ENCODE measurements at places on chromosomes 6 and 20.
A peak's percentile ranks its signal among the peaks of the same experiment; 100 is the strongest.

DNA sequence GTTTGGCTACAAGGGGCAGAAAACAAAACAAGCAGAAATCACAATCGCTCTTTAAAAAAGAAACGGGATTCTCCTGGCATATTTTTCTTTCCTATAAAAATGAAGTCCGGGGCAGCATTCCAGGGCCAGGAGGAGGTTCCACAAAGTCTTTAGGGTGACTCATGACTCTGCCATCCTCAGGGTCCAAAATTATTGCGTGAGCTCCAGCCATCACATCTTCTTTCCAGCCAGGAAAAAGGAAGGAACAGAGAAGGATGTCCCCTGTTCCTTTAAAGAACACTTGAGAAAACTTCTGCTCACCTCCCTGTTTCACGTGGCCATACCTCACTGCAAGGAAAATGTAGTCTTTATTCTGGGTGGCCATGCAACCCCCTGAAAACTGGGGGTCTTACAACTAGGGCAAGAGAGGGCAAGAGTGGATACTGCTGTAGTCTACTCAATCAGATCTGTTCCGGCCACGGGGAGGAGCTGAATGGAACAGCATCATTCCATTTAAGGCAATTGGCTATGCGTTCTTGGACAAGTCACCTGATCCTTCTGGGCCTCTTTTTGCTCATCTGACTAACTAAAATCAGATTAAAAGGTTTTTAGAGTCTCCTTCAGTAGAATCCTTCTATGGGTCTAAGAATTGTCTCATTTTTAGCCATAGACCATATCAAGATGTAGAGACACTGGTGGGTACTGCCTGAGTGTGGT is 49.4 kb downstream of the CTCFL start:
- no peak for DNase-seq

DNA sequence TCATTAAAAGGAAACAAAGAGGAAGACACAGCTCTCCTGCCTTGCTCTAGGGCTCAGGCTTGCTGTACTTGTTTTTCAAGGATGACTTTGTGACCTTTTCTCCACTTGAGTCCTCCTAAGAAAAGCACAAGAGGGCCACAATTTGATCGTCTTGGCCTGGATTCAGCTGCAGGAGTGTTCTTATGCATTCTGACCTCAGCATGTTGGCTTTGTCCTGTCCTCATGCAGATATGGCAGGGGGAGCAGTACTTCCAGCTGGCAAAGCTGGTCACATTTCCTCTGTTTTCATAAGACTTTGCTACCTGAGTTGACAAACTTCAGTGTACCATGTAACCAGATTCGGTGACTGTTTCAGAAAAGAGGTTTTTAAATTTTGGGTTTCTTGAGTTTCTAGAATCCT is 30.8 kb downstream of the KDM1B start:
- DNase-seq, result no peak

- no peak for DNase-seq
Observed at GRCh38 chr6:139316622-139317317, 25.0 kb upstream of the TXLNB start.

- DNase-seq, result no peak
Observed at GRCh38 chr6:126076992-126077664, 90.8 kb downstream of the TRMT11 start.

DNA sequence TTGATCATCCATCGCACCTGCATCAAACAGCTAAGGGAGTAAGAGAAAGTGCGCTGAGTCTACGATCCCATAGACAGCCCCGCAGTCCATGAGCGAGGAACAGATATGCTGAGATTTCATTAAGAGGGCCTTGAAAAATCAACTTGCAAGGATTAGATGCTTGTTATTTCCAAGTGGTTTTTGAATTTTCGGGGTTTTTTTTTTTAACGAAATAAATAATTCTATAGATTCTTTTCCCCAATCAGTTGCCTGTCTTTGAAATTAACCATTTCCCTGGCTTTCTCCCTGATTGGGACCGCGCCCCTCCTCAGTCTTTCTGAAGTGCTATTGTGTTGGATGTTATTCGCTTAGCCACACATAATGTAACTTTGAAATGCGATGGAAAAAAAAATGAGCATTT is 48.6 kb downstream of the GNAS-AS1 start:
- DNase-seq, result no peak

DNA sequence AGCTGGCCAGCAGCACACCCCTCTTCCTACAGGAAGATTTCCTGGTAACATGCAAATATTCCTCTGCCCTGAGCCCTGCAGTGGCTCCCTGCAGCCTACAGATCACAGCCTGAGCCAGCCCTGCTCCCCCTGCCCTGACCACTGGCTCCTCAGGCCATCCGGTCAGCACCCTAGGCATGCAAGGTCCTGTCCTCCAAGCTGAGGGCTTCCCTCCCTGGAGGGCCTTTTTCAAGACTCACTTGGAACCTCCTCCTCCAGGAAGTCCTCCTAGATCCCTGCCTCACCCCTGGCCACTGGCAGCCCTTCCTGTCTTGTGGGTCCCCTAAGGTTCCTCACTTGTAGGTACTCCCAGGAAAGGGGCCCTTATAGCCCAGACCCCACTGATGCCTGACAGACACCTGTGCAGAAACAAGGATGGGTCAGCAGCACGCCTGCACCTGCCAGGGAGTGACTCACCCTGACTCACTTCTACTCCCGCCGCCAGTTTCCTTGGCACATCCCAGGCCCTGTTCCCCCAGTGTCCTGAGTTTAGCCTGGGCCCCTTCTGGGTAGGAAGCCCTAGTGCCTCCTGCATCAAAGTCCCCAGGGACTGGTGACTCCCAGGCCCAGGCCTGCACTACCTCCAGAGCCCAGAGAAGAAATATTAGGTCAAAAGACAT is 3.2 kb downstream of the SLC4A11 start:
- DNase-seq, result no peak

DNA sequence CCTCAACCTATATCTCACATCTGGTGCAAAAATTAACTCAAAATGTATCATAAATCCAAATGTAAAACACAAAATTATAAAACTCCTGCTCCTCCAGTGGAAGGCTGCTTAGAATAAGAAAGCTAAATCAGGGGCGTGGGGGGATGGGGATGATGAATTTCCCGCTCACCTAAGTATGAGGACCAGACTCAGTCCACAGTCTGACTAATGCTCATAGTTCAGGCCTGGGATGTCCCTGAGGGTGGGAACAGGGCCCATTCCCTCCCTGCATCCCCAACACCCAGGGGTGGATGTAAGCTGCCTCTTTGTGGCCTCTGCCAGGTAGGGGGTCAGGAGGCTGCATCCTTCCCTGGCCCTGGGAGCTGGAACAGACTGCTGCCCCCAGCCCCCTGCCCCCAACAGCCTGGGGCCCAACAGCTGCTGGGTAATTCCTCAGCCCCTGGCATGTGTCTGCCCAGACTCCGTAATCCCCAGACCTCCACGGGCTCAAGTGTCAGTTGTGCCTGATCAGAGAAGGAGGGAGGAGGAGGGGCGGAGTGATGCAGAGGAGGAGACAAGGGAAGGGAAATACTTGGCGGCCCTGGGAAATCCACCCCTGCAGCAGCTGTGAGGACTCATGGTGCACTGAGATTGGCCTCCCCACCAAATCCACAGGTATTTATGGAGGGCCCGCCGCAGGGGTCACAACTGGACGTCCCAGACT is 224.5 kb downstream of the PREX1 start:
- DNase-seq, result no peak

- no peak for DNase-seq
Observed at GRCh38 chr6:123580331-123580730, 56.4 kb downstream of the TRDN start.

DNA sequence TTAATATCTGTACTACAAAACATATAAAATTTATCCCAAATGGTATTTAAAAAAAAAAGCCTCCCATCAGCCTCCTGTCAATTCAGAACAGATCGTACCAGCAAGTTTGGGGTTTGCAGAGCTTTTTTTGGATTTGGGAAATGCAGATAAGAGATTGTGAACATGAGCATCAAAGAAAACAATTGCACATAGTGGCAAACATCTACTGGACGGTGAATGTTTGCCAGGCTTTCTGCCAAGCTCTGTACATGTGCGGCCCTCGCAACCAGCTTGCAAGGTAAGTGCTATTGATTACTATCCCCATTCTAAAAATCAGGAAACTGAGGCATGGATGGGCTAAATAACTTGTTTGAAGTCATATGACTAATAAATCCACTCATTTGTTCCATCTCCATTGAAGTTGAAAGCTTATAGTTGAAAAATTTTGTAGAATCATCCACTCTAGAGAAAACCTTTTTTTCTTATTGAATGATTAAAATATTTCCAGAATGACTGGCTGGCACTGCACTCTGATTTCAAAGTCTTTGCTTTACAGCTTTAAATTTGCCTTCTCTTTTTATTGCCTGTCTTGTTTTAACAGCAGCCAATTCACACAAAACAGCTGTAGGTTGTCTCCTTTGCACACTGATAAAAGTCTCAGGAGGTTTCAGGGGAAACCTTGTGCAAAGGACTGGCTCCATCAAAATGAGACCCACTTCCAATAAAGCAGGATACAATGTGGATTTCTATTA is 37.4 kb upstream of the SIRT5 start:
- DNase-seq, result no peak

- no peak for DNase-seq
Observed at GRCh38 chr6:159483259-159483658, 209.8 kb downstream of the SOD2 start.

GRCh38 chr6:122548281-122548680 is 61.9 kb upstream of the PKIB start:
- no peak for DNase-seq

DNA sequence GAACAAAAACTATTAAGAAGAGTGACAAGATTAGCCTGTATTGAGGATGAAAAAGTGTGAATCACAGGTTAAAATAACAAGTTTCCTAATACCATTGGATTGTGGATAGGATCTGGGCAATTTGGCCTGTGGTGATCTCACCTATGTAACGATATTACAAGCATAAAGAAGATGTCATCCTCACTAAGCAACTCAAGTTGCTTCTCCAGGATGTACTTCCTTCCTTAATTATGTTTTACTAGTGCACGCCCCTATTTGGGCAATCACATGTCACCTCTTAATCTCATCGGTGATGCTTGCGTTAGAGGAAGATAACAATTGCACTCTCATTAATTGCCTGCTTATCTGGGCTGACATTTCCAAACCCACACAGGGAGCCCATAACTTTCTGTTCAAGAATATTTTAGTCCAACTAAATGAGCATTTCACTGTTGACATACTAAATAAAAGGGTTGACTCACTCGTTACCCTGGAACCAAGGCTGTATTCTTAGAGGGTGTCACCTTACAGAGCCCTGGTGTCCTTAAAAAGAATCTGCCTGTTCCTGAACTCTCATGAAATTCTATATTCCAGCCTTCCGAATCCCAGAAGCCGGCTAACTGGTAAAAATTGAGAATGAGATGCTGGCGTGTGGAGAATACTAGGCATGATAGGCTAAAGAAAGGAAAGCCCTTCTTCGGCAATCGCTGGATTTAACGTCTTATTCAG is 88.2 kb upstream of the ATXN1 start:
- no peak for DNase-seq

- DNase-seq, result no peak
Observed at GRCh38 chr6:132003516-132004178, 52.5 kb upstream of the CCN2 start.

GRCh38 chr20:33018169-33018931 is 10.8 kb downstream of the BPIFB2 start:
- no peak for DNase-seq

DNA sequence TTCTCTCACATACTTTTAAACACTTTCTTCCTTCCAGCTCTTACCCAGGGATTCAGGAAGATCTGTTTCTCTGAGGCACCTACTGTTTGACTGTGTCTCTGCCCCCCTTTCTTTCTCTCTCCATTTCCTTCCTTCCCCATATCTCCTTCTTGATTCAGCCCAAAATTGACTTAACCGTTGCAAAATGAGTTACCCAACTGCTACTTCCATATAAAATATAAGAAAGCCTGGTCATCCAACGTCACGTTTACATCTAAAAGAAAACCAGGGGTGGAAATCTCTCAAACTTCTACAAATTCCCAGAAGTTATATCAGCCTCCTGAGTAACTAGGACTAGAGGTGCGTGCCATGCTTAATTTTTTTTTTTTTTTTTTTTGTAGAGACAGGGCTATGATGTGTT is 95.2 kb upstream of the INSM1 start:
- no peak for DNase-seq

- no peak for DNase-seq
Observed at GRCh38 chr6:22099923-22100322, 196.9 kb downstream of the PRL start.

DNA sequence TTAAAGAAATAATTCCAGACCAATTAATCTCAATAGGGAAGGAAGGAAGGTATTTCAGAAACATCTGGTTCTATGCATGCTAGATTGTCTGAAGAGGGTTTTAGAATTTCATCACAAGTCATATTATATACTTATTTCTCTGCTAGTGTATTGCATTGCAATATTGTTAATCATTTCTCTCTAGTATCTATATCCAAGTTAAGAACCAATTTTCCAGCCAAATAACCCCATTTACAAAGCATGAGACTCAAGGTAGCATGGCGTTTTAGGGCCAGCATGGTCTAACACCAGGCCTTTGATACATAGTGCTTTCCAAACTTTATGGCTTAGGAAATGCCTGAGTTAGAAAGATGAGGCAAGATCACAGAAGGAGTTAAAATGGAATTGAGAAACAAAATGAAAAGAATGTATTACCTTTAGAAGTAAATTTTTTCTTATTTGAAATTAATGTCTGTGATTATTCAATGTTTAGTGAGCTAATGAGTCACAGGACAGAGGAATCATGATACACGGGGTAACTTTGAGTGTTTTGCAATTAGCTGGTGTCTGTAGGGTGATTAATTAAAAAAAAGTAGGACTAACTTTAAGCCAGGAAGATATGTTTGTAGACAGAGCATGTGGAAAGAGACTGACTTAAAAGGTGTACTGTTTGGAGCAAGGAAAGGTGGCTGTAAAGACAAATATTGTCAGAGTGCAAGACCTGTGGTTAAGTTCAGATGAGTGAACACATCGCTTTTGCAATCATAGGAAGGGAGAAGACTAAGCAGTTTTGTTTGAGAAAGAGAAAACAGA is 1006.2 kb upstream of the CITED2 start:
- DNase-seq, result no peak

- DNase-seq, result no peak
Observed at GRCh38 chr6:92479831-92480230, 939.5 kb downstream of the EPHA7 start.

DNA sequence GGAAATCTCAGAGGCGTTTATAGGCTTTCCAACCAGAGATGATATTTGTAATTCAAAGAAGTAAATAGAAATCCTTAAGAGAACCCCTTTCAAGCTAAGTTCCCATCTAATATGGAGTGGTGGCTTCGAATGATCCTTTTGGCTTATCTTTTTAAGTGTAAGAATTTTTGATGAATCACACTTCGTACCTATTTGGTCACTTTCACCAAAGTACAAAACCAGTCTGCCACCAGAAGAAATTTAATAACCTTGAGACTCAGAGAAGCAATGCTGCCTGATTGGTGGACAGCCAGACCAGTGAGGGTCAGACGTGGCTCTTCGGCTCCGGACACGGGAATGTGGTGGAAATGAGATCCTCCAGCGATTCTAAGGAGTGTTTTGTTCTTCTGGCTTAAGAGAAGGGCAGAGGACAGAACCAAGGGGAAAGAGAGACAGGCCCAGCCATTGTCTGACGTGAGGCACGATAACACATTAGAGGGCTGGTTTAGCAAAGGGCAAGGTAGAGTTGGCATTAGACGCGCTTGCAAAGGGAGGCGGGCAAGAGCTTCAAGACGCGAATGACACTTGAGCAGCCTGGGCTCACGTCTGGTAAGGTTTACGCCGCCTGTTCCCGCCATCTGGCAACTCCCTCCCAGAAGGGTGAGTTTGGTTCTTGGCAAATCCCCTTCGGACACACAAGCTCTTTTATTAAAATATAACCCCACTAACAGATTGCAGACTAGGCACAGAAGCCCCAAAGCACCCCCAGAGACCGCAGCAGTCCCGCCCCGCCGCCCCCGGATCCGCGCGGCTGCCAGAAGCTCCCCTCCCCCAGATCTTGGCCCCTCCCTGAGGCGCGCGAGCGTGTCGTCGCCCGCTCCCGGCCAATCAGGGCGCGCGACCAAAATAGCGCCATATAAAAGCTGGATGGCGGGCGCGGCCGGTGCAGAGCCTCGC is 50.0 kb upstream of the EZR start:
- DNase-seq, result peak; percentile 91
